Activated T-helper 2 cell treated with anti-CD3 and anti-CD28 coated beads, Interferon-gamma antibody, Interleukin-2, Interleukin-4, amounts not matched to agents 10 μg/mL and 5 μg/mL and 100 μg/mL, durations not matched to agents 14 hours and 24 hours and 36 hours (primary cell): ENCODE measurements at places on chromosomes 7 and 10. TPM values are rescaled to one million over a fixed set of nuclear protein-coding genes. Genes with fewer than 3 reads are reported as not detected.

DNA sequence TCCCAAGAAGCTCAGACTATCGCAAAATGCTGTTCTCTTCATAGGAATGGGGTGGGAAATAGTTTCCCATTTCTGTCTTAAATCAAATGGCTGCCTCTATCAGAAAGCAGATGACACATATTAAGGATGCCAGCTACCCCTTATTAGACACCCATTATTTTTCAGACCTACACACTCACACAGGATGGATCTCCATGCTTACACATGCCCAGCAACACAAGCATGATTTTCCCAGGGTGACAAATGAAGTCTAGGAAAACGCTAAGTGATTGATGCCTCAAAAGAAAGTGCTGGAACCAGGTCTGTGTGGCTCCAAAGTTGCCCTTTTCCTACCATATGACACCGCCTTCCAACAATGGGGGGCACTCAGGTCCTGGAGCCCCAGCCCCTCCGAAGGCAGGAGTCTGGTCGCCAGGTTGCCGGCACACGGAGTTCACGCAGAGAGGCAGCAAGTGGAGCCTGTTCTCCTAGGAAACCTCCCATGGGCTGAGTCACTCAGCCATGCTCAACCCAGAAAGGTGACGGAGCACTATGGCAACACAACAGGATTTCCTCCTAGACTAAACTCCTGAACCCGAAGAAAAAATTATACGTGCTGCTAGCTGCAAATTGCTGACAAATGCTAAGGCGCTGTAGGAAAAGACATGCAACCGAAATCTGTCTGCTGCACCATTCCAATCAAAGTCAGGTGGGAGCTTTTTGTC lies 19.8 kb downstream of the VOPP1 start:
- no peak for DNase-seq

DNA sequence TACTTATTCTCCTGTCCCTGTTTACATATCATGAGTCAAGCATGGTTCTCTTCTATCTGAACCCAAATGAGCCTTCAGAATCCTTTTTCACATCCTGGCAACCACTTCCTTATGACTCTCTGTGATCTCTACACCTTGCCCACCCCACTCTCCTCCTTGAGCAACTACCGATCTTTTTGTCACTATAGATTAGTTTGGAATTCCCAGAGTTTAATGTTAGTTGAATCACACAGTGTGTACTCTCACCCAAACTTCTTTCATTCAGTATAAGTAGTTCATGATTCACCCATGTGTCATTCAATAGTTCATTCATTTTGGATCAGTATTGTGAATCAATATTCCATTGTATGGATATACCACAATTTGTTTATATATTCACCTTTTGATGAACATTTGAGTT lies 55.3 kb downstream of the TFAM start:
- no peak for DNase-seq

DNA sequence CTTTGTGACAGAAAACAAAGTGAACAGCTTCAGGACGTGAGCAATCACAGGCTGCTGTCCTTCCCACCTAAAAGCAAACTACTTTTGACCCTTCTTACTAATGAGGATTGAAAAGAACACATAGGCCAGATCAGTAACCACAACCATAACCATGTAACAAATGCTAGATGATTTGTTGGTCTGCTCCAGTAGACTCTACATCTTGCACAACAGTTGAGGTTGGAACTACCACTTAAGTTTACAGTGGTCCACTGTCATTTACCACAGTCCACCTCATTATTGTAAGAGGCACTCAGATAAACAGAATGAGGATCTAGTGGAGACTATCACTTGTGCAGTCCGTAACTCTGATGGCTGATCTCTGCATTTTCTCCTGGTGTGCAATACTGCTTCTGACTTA lies 27.8 kb downstream of the NET1 start:
- DNase-seq, result no peak

GRCh38 chr10:124259139-124259825 lies 159.4 kb downstream of the OAT start:
- DNase-seq, result no peak

DNA sequence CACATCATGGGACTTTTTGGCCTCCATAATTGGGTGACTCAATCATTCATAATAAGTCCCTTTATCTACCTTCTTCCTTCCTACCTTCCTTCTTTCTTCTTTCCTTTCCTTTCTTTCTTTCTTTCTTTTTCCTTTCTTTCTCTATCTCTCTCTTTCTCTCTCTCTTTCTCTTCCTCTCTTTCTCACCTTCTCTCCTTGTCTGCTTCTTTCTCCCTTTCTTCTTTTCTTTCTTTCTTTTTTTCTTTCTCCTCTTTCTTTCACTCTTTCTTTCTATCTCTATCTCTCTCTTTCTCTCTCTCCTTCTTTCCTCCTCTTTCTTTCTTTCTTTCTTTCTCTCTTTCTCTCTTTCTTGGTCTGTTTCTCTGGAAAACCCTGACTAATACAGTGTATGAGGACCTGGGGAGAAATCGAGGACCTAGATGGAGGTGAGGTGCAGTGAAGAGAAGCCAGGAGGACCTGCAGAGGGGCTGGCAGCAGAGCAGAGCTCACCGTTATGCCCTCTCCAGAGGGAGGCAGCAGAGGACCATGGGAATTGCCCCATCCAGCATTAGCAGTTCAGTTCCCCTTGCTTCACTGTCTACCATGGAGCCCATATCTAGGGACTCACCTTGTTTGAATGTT lies 52.7 kb upstream of the BTRC start:
- DNase-seq, result no peak

- DNase-seq, result no peak
Observed at GRCh38 chr10:124014416-124015154, 78.8 kb downstream of the CHST15 start.

GRCh38 chr10:6674291-6674690 lies 94.2 kb upstream of the PRKCQ start:
- no peak for DNase-seq

- no peak for DNase-seq
Observed at GRCh38 chr7:155942226-155942950, 130.1 kb upstream of the SHH start.

GRCh38 chr10:102225646-102226541 lies at the start of gene ELOVL3:
TSS of gene ELOVL3 (plus strand) at chr10:102226299. CDS start at chr10:102226549, 250 bp downstream.
- peak; percentile 86 for DNase-seq

- DNase-seq, result no peak
Observed at GRCh38 chr10:97676770-97677581, 10.1 kb downstream of the AVPI1 start.

DNA sequence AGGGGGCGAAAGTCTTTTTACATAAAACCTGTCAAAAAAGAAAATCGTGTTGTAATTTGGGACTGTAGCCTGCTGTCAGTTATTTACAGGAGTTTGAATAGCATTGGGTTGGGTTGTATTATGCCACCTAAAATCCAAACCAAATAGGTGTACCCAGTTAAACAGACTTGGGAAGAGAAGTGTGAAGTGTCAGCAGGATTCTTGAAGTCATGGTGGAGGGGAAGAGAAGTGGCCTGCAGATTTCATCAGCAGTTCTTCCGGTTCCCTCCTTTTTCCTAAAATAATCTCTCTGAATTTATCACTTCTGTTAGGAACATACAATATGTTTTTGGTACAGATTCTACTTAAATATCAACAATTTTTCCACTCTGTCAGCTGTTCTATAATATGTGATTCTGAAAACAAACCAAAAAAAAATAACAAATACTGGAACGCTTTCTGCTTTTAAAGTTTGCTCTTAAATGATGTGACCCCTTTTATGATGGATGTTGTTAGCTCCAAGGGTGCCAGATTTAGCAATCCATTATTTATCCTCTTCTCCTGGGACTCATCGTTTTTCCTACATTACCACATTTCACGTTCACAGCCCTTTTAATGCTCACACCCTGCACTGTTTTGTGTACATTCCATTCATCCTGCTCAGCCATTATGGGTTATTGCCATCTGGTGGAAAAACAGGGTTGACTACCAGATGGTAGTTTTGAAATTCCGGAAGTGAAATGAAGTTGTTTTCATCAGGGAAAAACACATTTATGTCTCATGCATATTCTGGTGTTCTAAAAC lies 18.7 kb upstream of the ARHGAP12 start:
- no peak for DNase-seq

DNA sequence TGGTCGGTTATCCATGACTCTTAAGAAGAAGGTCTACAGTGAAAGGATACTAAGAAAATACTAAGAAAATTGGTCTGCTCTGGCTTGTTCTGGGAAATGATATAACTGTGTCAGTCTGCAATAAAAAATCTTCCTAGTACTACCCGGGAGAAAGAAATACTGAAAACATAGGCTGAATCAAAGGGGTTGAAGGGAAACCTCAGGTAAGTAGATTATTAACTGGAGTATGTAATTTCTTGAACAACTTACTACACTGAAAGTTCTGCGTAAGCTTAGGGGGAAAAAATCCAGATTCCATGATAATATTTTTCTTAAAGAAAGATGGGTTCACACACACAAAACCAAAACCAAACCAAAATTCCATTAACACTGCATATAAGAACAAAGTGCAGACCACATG lies 143.3 kb downstream of the KMT2E start:
- no peak for DNase-seq

DNA sequence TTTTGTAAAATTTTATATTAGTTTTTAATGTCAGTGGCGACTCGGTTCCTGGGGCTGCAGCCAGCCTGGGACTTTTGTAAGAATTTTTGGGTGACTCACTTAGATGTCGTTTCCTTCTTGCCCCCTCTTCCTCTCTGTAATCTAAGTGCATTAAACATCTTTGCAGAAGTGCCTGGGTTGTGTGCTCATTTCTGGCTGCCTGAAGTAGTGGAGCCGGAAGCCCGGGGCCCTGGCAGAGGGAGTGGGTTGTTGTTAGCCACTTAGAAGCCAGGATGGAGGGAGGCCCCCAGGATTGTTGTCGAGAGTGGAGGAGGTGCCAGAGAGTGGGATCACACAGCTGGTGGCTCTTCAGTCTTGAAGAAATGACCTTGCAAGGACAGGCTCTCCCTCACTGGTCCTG lies 11.0 kb upstream of the TRIM8 start:
- DNase-seq, result no peak

The H2BK1 gene
- total RNA-seq, result not detected in 2 replicates

The OR2A42 gene
- total RNA-seq, result 0.09 TPM in 1 of 2 replicates, not detected in the other

The LGI1 gene
- not detected in 2 replicates for total RNA-seq

The GDF10 gene
- total RNA-seq, result 0.11 and 0.25 TPM in 2 replicates
